ENCODE measurements at places on chromosomes 2 and 18.

- DNase-seq: no peak
These were observed 398.9 kb downstream of the RND3 start for GRCh38 chr2:150088538-150088937.

DNA sequence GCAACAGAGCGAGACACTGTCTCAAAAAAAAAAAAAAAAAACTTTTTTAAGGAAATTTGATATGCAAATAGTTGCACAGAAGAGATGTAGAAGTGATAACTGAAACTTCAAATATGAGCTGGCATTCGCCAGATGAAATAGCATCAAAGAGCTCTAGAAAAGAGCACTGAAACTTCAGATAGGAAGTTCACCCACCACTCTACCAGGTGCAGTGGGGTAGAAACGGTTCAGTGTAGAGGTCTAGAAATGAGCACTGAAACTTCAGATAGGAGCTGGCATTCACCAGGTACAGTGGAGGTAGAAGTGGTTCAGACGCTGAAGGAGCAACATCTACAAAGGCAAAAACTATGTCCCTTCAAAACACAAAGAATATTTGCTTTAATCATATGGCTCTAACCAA lies 9.0 kb upstream of the ONECUT2 start:
- DNase-seq: no peak

- DNase-seq: no peak
These were observed 32.4 kb downstream of the NPC1 start for GRCh38 chr18:23553887-23554286.

DNA sequence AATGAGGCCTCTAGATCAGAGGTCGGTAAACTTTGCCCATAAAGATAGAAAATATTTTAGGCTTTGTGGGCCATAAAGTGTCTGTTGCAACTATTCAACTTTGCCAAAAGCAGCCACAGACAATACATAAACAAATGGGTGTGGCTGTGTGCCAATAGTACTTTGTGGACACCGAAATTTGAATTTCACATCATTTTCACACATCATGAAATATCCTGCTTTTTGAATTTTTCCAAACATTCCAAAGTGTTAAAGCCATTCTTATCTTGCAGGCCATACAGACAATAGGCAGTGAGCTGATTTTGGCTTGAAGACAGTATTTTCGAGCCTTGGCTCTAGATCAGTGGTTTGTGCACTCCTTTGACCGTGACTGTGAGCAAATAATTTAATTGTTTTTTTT lies 51.1 kb upstream of the EPC2 start:
- peak; percentile 53 for DNase-seq

GRCh38 chr2:223735659-223736244 lies 101.6 kb downstream of the AP1S3 start:
- DNase-seq: peak; percentile 87

- DNase-seq: no peak
These were observed 22.8 kb upstream of the KIDINS220 start for GRCh38 chr2:8860239-8860638.

GRCh38 chr2:33316328-33316727 lies 160.1 kb upstream of the RASGRP3 start:
- no peak for DNase-seq

DNA sequence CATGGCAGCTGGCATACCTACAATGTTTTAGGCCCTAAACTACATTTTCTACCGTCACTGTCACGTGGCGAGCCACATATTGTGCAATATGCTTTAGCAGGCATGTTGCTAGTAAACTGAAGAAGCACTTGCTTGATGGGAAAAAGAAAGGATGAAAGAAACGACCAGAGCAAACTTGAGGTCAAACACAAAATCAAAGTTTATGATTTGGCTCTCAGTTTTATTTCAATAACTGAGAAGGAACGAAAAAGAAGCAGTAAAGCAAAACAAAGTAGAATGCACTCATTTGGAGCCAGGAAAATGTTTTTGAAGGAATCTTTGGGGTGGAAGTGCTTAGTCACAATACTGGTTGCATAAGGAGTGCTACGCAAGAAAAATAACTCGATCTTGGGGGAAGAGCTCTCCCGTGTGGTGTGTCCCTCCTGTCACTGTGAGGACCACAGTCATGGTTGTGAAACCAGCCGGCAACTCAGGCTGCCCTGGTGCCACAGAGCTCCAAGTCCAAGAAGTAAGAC lies 349.8 kb downstream of the RBM43 start:
- DNase-seq: peak; percentile 96

GRCh38 chr2:216545359-216545758 lies 46.7 kb downstream of the RPL37A start:
- DNase-seq: peak; percentile 86

GRCh38 chr2:68806511-68807109 lies 64.6 kb downstream of the BMP10 start:
- DNase-seq: no peak

DNA sequence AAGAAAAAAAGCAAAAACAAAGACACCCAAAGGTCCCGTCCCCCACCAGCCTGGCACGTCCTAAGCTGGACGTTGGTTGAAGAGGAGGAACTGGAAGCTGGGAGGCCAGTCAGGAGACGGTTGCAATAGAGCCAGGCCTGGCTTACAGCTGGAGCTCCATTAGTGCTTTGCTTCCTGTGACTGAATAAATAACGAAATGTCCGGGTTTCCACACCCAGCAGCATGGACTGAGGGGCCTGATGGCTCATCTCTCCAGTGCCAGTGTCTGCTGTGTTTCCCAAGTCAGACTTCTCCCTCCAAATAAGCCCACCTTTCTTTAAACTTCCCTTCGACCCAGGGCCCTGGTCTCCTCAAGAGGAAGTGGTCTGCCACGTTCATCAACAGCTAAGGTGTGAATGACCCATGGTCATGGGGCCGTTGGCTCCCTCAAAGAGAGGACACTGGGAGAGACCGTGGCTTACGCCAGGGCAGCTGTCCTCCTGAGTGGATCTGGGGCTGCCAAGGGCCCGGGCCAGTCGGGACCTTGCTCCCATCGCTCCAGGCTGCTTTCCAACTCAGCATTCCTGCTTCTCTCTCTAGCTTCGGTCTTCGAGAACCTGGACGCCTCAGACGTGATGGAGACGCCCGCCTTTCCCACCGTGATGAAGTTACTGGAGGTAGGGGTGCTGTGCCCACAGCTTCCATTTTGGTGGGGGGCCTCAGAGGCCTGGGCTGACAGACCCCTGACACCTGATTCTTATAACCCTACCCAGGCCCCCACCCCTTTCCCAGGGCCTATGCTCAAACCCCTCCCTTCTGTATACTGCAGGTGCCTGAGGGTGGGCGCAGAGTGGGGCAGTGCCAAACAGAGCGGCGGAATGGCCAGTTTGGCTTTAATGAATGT lies 44.9 kb downstream of the MYO7B start:
- DNase-seq: no peak

GRCh38 chr2:201942531-201942930 lies 91.1 kb upstream of the FZD7 start:
- DNase-seq: no peak
